Stimulated activated CD4-positive, alpha-beta T cell treated with anti-CD3 and anti-CD28 coated beads, Interleukin-4, amount 100 ng/mL, for 24 hours (primary cell): ENCODE measurements at places on chromosomes 7 and 10.

GRCh38 chr10:113300617-113301016, 252.2 kb upstream of the HABP2 start:
- DNase-seq, result no peak

GRCh38 chr7:158204453-158204852, 383.2 kb downstream of the PTPRN2 start:
- no peak for DNase-seq

DNA sequence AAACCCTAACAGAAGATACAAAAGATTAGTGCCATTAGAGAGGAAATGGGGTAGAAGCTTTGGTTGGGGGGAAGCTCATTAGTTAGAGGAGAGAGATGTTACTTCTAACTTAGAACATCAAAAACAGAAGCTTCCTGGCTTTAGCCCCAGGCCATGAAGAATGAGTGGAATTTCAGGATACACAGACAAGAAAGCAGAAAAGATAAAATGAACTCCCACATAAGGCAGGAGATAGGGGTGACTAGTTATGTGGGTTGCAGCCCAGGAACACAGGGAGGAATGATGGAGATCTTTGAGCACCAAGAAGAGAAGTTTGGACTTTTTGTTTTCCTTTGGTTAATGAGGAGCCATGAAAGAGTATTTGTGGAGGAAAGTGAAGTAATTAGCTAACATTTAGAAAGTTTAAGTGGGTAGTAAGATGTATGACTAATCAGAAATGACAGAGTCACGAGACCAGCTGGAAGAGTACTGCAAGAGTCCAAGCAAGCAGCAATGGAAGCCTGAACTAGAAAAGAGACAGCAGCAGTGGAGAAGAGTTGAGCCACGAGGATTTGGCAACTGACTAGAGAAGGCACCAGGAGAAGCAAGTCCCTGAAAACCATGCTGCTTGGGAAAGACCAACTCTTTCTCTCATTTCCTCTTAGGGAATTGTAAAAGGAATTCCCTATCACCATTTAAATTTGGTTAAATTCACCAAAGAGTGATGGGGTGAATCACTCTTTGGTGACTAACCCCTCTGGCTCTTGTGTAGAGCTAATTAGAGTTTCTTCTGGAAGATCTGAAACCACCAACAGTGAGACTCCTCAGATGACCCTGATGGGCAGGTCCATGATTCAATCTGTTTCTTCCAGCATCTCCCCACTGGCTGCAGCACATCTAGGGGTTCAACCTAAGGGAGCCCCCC, 131.9 kb downstream of the KCNMA1 start:
- DNase-seq, result no peak

GRCh38 chr7:4747746-4748145, 27.7 kb upstream of the AP5Z1 start:
- DNase-seq, result no peak

GRCh38 chr10:90372451-90372850, 485.4 kb downstream of the HTR7 start:
- DNase-seq, result no peak

DNA sequence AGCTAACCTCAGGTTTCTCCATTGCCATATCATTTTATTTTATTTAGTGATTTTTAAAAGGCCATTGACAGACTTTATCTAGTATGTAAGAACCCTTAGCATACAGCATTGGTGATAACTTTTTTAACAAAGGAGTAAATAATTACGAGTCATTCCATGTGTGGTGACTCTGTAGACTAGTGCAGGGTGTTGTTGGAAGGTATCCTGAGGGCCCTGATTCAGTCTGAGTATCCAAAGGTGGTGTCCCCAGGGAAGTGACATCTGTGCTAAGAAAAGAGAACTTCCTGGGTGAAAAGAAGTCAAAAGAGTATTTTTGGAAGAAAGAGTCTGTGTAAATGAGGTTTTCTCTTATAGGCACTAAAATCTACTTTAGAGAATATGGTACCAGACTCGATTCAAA, 308.4 kb downstream of the C7orf25 start:
- no peak for DNase-seq

DNA sequence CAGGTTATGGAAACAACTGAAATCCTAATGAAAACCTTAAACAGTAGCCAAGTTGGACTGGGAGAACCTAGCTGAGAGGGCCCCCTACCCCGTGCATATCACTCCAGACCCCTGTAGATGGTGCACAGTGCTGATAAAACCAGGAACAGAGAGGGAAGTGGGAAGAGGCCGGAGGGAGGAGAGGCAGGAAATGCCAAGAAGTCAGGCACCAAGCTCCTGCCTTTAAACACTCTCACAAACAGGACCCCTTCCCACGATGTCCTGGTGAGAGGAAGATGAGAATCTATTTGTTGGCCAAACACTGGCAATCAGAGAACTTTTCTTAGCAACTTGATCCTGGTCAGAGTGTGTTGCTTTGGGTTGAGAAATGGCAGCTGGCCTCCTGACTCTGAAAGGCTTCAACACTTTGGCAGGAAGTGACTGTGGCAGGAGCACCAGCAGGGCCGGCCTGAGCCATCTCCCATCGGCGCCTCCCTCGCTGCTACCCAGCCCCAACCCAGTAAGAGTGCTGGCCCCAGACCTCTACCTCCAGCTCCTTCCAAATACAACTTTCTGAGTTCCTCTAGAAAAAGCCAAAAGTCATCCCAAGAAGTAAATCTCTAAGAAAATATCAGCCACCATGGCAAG, 39.5 kb downstream of the GSDME start:
- no peak for DNase-seq

DNA sequence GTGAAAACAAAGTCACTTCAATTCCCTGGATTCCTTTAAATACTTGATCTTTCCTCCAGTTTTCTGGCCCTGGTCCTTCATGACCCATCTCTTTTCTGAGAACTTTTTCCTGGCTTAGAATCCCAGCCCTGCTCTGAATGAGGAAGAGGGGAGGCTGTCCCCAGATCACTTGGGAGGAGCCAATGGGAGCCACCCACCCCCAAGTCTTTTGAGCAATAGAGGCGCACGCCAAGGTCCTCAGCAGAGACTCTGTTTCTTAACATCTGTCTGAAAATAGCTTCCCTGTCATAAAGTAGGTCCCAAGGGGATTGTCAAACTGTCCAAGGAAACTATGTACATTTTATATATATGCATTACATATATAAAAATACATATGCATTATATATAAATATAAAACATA, 126.8 kb downstream of the ADRA2A start:
- no peak for DNase-seq
